ENCODE measurements at places on chromosomes 3 and 15. TPM values are rescaled to one million over a fixed set of nuclear protein-coding genes. Genes with fewer than 3 reads are reported as not detected.
A peak's percentile ranks its signal among the peaks of the same experiment; 100 is the strongest.

- no peaks in the 10 kb centered on the region for H3K4me1 ChIP-seq
- DNase-seq, result no peak
- no peaks in the 10 kb centered on the region for H3K36me3 ChIP-seq
- peaks cover 2% of the 10 kb centered on the region for H3K27me3 ChIP-seq
Observed at GRCh38 chr3:127224118-127224517, 31.2 kb downstream of the PRR23E start.

DNA sequence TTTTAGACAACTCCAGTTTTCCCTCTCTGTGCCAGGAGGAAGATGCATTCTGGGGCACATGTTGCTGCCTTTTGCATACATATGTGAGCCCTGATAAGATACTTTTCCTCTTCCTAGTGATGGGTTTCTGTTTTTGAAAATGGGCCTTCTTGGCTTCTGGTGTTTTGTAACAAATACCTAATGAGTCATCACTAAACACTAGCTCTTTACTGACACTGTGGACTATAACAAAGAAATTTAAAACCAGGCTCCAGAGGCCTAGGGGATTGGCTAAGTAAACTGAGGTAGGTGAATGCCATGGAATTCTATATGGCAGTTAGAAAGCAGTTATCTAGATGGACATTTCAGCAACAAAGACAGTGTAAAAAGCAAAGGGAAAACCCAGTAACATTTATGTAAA lies 93.4 kb upstream of the NR2E3 start:
- H3K27me3 ChIP-seq, result no peaks in the 10 kb centered on the region
- H3K36me3 ChIP-seq, result no peaks in the 10 kb centered on the region
- no peak for DNase-seq
- peak overlapping the region; percentile 22 for H3K27ac ChIP-seq
- no peak overlapping the region for H3K4me3 ChIP-seq
- H3K4me1 ChIP-seq, result peaks cover 9% of the 10 kb centered on the region

DNA sequence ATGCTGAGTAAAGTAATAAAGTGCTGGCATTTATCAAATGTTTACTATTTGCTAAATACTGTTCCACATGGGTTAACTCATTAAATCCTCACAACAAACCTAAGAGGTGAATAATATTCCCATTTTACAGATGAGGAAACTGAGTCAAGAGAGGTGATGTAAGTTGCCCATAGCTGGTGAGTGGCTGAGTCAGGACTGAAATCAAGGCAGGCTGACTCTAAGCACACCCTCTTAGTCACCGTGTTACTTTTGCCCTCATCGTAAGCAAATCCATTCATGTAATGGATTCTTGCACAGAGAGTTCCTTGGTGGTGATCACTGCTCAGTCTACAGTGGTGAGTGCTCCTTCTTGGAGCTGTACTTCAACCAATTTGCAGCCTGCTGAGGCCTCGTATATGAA lies 28.9 kb upstream of the PTX3 start:
- DNase-seq, result no peak
- no peaks in the 10 kb centered on the region for H3K4me1 ChIP-seq
- H3K27me3 ChIP-seq, result no peaks in the 10 kb centered on the region
- no peak overlapping the region for H3K4me3 ChIP-seq
- H3K36me3 ChIP-seq, result no peaks in the 10 kb centered on the region
- no peak overlapping the region for H3K27ac ChIP-seq

DNA sequence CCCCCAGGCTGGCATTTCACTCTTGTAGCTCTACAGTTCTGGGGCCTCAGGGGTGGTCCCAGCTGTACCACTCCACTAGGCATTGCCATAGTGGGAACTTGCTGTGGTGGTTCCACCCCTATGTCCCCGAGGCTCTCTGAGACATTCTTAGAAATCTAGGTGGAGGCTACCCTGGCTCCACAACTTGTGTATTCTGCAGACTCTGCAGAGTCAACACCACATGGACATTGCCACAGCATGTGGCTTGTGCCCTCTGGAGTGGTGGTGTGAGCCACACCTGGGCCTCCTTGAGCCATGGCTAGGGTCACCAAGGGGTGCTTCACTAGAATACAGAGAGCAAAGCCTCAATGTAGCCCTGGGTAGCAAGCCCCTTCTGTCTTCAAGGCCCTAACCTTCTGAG lies 54.4 kb upstream of the STRIT1 start:
- no peaks in the 10 kb centered on the region for H3K4me1 ChIP-seq
- DNase-seq, result no peak
- H3K27me3 ChIP-seq, result no peaks in the 10 kb centered on the region
- H3K27ac ChIP-seq, result no peak overlapping the region
- H3K36me3 ChIP-seq, result no peaks in the 10 kb centered on the region

GRCh38 chr3:155101398-155101797 lies 21.3 kb downstream of the MME start:
- no peak overlapping the region for H3K27ac ChIP-seq
- no peaks in the 10 kb centered on the region for H3K36me3 ChIP-seq
- H3K4me1 ChIP-seq, result no peaks in the 10 kb centered on the region
- no peaks in the 10 kb centered on the region for H3K27me3 ChIP-seq
- no peak for DNase-seq

DNA sequence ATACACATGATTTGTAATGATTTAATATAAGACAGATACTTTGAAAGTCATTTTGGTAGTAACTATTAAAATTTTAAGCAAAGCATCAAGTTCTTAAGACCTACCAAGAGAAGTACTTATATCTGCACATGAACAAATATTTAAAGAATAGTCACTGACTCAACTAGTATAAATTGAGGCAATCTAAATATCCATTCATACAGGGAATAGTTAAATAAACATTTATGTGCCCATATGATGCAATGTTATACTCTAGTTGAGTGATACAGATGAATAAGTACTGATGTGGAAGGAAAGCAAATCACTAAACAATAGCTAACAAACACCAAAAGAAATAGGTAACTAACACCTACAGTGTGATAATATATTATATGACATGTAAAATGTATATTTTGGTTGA lies 527.7 kb downstream of the EPHA3 start:
- H3K4me1 ChIP-seq, result no peaks in the 10 kb centered on the region
- DNase-seq, result no peak
- H3K27ac ChIP-seq, result no peak overlapping the region

DNA sequence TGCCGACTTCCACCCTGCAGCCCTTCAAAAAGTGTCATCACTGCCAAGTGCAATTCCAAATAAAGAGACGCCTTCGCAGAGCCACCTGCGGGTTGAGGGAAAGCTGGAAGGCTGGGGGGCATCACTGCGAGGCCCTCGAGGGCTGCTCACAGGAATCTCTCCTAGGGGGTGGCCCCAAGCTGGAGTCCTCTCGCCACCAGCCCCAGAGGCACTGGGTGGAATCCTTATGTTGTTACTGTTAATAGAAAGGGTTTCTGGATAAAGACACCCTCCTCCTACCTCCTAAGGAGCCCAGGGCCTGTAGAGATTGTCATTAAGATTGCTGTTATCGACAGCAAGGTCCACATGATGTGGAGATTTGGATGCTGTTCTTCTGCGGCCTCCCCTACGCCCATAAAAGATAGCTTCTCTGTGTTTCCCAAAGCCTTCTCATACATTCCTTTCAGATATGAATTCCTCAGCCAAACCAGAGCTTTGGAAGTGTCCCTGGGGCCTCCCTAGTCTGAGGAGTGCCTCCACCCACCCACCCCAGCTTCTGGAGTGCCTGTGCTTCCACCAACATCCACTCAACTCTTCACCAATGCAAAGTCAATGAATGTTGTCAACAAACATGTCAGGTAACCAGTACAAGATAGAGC lies 512.7 kb downstream of the SHQ1 start:
- H3K27me3 ChIP-seq, result no peaks in the 10 kb centered on the region
- peaks cover 14% of the 10 kb centered on the region for H3K4me1 ChIP-seq
- no peaks in the 10 kb centered on the region for H3K36me3 ChIP-seq
- no peak overlapping the region for H3K27ac ChIP-seq

DNA sequence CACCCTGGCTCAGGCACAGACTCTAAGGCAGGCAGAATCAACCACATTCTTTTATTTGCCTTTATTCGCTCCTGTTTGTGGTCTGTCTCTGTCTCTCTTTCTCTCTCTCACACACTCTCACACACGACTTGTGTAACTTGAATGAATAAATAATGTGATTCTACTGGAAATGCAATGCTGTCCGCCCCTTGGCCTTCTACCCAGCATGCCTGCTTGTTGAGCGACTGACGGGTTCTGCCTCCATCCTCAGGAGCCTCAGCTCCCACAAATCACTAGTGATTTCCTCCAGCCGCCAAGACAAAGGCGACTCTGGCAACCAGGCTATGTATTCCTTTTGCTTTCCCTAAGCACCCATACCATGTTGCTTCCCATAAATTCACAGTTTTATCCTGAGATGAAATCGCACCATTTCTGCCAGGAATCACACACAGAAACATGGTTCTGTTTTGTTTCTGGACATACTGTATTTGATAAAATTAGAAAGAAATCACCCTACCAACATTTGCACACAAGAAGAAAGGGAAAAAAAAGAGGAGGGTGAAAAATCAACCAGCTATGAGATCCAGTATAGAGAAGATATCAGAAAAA lies 460.8 kb downstream of the MAGI1 start:
- H3K4me1 ChIP-seq, result peaks cover 30% of the 10 kb centered on the region
- DNase-seq, result no peak
- no peaks in the 10 kb centered on the region for H3K36me3 ChIP-seq
- H3K27ac ChIP-seq, result no peak overlapping the region

GRCh38 chr3:47370887-47371697 lies 9.7 kb upstream of the PTPN23 start:
- no peak for DNase-seq
- no peaks in the 10 kb centered on the region for H3K36me3 ChIP-seq
- no peak overlapping the region for H3K4me3 ChIP-seq
- H3K4me1 ChIP-seq, result no peaks in the 10 kb centered on the region
- H3K27me3 ChIP-seq, result no peaks in the 10 kb centered on the region
- H3K27ac ChIP-seq, result no peak overlapping the region

- H3K27me3 ChIP-seq, result no peaks in the 10 kb centered on the region
- H3K27ac ChIP-seq, result no peak overlapping the region
- H3K36me3 ChIP-seq, result no peaks in the 10 kb centered on the region
- no peak overlapping the region for H3K4me3 ChIP-seq
- no peak for DNase-seq
Observed at GRCh38 chr15:20357481-20358065, 184.0 kb downstream of the GOLGA6L6 start.

DNA sequence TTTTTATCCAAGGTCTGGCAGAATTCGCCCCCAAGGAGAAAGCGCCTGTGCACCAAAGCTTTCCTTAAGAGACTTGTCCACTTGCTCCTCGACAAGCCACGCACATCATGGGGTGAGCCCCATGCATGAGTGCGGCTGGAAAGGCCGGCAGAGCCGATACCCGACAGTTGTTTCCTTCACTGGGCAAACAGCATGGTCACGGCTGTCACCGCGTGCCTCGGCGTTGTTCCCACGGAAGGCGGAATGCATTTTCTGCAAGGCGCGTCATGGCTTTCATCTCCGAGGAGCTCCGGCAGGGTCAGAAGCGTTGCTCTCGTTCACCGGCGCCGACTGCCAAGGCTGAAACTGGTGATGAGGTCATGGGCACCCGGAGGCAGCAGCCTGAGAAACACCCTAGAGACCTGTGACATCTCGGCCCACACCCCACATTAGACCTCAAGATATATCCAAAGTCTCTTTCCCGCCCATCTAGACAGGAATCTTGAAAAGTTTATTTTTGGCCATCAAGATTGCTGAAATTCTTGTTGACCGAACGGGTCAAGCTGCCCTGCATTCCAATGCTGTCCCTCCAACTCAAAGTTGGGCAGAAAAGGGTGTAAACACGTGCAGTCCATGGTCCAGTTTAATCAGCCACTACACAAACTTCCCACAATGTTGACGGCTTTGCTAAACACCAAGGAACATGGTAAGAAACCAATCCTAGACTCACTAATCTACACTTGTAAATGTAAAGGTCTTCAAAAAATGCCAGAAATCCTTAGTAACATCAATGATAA lies 604 bp upstream of the TJP1 start:
- peak overlapping the region; percentile 97 for H3K4me3 ChIP-seq
- no peaks in the 10 kb centered on the region for H3K27me3 ChIP-seq
- H3K4me1 ChIP-seq, result peaks cover 39% of the 10 kb centered on the region
- peak; percentile 75 for DNase-seq
- H3K27ac ChIP-seq, result peak overlapping the region; percentile 99

- H3K4me1 ChIP-seq, result no peaks in the 10 kb centered on the region
- DNase-seq, result no peak
- H3K36me3 ChIP-seq, result no peaks in the 10 kb centered on the region
Observed at GRCh38 chr3:64824394-64824909, 136.7 kb upstream of the ADAMTS9 start.

GRCh38 chr3:17137321-17137826 lies 252.6 kb downstream of the PLCL2 start:
- H3K27me3 ChIP-seq, result no peaks in the 10 kb centered on the region
- no peak for DNase-seq
- no peak overlapping the region for H3K4me3 ChIP-seq
- H3K4me1 ChIP-seq, result no peaks in the 10 kb centered on the region

DNA sequence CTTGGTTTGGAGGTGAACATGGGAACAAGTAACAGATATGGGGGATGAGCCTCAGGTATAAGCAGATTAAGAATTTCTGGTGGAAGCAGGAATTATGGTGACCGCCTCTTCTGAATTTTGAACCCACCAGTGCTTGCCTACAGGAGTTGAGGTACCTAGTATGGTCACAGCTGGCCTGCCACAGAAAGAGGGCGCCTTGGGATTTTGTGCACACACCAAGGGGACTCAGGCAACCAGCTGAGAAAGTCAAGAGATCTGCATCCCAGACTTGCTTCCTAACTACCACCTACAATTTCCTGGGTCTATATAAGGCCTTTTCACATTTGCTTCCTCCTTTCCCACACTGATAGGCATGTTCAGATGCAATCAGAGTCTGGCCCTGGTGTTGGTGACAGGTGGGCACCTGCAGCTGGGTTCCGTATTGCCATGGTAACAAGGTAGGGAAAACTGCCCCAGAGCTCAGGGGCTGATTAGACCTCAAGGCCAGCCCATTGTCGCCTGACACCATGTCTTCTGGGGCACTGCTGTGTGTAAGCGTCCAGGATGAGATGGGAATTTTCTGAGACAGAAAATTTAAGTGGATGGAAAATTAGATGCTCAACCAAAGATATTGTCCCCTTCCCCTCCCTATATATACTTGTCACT lies 75.9 kb upstream of the RASGRF1 start:
- H3K27ac ChIP-seq, result no peak overlapping the region
- H3K36me3 ChIP-seq, result no peaks in the 10 kb centered on the region
- no peak overlapping the region for H3K4me3 ChIP-seq

GRCh38 chr15:41979493-41980266 lies 7.3 kb upstream of the EHD4 start:
- H3K36me3 ChIP-seq, result no peaks in the 10 kb centered on the region
- no peak for DNase-seq
- H3K4me1 ChIP-seq, result no peaks in the 10 kb centered on the region
- no peak overlapping the region for H3K27ac ChIP-seq

GRCh38 chr3:189789432-189789831 lies 158.2 kb downstream of the TP63 start:
- DNase-seq, result no peak
- H3K27ac ChIP-seq, result no peak overlapping the region
- H3K36me3 ChIP-seq, result no peaks in the 10 kb centered on the region
- H3K4me3 ChIP-seq, result no peak overlapping the region

Gene INTS14
- total RNA-seq, result 29.4 TPM

Gene GLDN
- not detected for total RNA-seq

Gene RBP2
- total RNA-seq, result not detected

Gene GAP43
- total RNA-seq, result not detected

Gene TTC14
- total RNA-seq, result 15.3 TPM

Gene CCR8
- not detected for total RNA-seq

Gene IQCF5
- not detected for total RNA-seq

Gene LRRIQ4
- total RNA-seq, result not detected

Gene C2CD4A
- not detected for total RNA-seq

Gene ZDHHC23
- total RNA-seq, result 0.45 TPM

Gene GOLGA6B
- total RNA-seq, result not detected

Gene RGMA
- 3.6 TPM for total RNA-seq

Gene UPK1B
- total RNA-seq, result 0.18 TPM

Gene CACNA2D2
- not detected for total RNA-seq

Gene SPATA16
- not detected for total RNA-seq

Gene PLSCR2
- total RNA-seq, result not detected

Measured in SJSA1 (cell line).